Bladder microvascular endothelial cell (primary cell): ENCODE measurements at places on chromosomes 7 and 10. TPM values are rescaled to one million over a fixed set of nuclear protein-coding genes. Genes with fewer than 3 reads are reported as not detected.

The SERPINE1 gene
- 270 and 1,595 TPM in 2 replicates for total RNA-seq

The GPR15LG gene
- not detected in 2 replicates for total RNA-seq

The LLCFC1 gene
- not detected in 2 replicates for total RNA-seq

The ENTPD7 gene
- 8.6 and 21.1 TPM in 2 replicates for total RNA-seq

The ZSCAN25 gene
- 9.6 and 20.0 TPM in 2 replicates for total RNA-seq

The SEMA4G gene
- total RNA-seq, result 1.8 and 2.8 TPM in 2 replicates

The IL6 gene
- total RNA-seq, result 0.38 and 2.1 TPM in 2 replicates

The STEAP4 gene
- total RNA-seq, result 0.06 TPM in 1 of 2 replicates, not detected in the other

The AGMO gene
- 1.9 TPM in 2 replicates for total RNA-seq

The SGCE gene
- total RNA-seq, result 30.3 and 87.5 TPM in 2 replicates

The UNC5B gene
- total RNA-seq, result 5.3 and 24.8 TPM in 2 replicates

The AKAP9 gene
- 22.0 and 61.9 TPM in 2 replicates for total RNA-seq

The GRB10 gene
- 91.6 and 171 TPM in 2 replicates for total RNA-seq

The ADRB1 gene
- total RNA-seq, result 0.32 and 47.8 TPM in 2 replicates

The MOGAT3 gene
- not detected in 2 replicates for total RNA-seq

The VWDE gene
- under 0.01 and 0.13 TPM in 2 replicates for total RNA-seq

The TRPV5 gene
- not detected in 2 replicates for total RNA-seq

The ZP3 gene
- 0.49 and 5.3 TPM in 2 replicates for total RNA-seq

The HUS1 gene
- total RNA-seq, result 13.3 and 31.2 TPM in 2 replicates

The GPNMB gene
- total RNA-seq, result 0.31 and 0.32 TPM in 2 replicates

The NME8 gene
- total RNA-seq, result not detected in 2 replicates

The VWC2 gene
- not detected in 2 replicates for total RNA-seq

The ZNF786 gene
- 4.9 and 7.4 TPM in 2 replicates for total RNA-seq

The ABCF2 gene
- total RNA-seq, result 44.2 and 53.0 TPM in 2 replicates

The EPHB6 gene
- total RNA-seq, result under 0.01 TPM in 1 of 2 replicates, not detected in the other

The CALML5 gene
- total RNA-seq, result not detected in 2 replicates

The AOAH gene
- total RNA-seq, result 0.57 TPM in 1 of 2 replicates, not detected in the other

The LRRC18 gene
- total RNA-seq, result not detected in 2 replicates

The SNCG gene
- total RNA-seq, result 111 and 131 TPM in 2 replicates

The GJD4 gene
- not detected in 2 replicates for total RNA-seq

The JCAD gene
- total RNA-seq, result 55.5 and 124 TPM in 2 replicates

The FZD1 gene
- total RNA-seq, result 1.5 and 5.3 TPM in 2 replicates

The TAS2R3 gene
- 0.97 and 3.9 TPM in 2 replicates for total RNA-seq

The SPDYE8 gene
- total RNA-seq, result not detected in 2 replicates

The SUV39H2 gene
- 14.4 and 16.9 TPM in 2 replicates for total RNA-seq

The PPP1R3A gene
- total RNA-seq, result not detected in 2 replicates

The EPDR1 gene
- 1.4 and 2.8 TPM in 2 replicates for total RNA-seq

The SAMD9 gene
- 13.0 and 17.2 TPM in 2 replicates for total RNA-seq
